ENCODE measurements at places on chromosomes 11 and 22.

GRCh38 chr11:36356201-36356600, 60.1 kb downstream of the PRR5L start:
- DNase-seq, result no peak

DNA sequence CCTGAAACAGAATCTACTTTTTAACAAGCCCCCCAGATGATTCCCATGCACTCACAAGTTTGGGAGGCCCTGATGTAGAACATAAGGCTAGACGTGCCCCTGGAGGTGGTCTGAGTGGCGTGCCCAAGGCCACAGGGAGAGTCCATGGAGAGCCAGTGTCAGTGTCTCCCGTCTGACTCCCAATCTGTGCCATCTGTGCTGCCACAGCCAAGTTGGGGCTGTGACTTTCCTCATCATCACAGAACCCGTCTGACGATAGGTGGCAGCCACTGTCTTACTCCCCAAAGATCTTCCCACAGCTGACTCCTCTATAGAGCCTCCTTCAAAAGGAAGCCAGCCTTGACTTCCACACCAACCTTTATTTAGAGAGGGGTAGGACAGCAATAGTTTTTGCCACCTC, 470.5 kb downstream of the SOX6 start:
- no peak for DNase-seq

- no peak for DNase-seq
These were observed 30.9 kb downstream of the OR52A5 start for GRCh38 chr11:5107285-5107684.

GRCh38 chr22:34866495-34867131, 199.3 kb upstream of the ISX start:
- DNase-seq, result no peak

- no peak for DNase-seq
These were observed 27.6 kb downstream of the PLEKHA7 start for GRCh38 chr11:16986434-16987204.

DNA sequence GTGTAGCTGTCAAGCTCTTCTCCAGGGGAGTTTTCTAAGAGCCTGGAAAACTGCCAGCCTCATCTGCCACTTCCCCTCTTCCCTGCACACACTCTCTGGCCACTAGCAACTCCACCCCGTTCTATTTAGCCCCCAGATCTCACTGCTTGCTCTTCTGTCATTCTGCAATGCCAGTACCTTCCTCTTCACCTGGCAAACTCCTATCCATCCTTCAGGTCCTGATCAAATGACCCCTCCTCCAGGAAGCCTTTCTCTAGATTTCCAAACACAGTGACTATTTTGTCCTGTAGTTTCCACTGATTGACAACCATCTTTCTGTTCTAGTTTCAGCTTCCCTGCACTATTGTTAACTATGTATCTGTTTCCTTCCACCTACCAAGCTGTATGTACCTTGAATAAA, 437.7 kb downstream of the SOX6 start:
- DNase-seq, result no peak

DNA sequence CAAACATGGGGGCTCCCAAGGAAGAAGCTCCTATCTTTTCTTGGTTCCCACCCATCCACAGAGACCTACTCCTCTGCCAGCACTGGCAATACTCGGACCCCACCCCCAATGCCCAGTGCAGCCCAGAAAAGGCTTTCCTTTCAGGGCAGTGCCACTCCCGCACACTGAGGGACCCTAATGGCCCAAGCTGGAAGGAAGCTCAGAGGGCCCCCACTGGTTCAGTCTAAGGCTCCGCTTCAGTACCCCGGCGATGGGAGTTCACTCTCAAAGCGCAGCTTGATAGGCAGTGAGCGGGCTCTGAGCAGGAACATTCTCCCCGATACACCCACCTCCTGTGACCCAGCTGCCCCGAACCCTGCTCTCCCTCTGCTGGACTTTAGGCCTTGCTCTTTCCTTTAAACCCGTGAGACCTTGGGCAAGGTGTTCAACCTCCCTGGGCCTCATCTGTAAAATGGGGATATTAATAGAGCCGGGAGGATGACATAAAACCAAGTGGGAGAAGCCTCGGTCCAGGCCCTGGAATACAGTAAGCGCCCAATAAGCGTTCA, 48.4 kb downstream of the CHRDL2 start:
- DNase-seq, result no peak

GRCh38 chr22:46661221-46661851, 41.1 kb downstream of the GRAMD4 start:
- DNase-seq, result no peak
